ENCODE measurements at places on chromosomes 3 and 15. TPM values are rescaled to one million over a fixed set of nuclear protein-coding genes. Genes with fewer than 3 reads are reported as not detected.
A peak's percentile ranks its signal among the peaks of the same experiment; 100 is the strongest.

DNA sequence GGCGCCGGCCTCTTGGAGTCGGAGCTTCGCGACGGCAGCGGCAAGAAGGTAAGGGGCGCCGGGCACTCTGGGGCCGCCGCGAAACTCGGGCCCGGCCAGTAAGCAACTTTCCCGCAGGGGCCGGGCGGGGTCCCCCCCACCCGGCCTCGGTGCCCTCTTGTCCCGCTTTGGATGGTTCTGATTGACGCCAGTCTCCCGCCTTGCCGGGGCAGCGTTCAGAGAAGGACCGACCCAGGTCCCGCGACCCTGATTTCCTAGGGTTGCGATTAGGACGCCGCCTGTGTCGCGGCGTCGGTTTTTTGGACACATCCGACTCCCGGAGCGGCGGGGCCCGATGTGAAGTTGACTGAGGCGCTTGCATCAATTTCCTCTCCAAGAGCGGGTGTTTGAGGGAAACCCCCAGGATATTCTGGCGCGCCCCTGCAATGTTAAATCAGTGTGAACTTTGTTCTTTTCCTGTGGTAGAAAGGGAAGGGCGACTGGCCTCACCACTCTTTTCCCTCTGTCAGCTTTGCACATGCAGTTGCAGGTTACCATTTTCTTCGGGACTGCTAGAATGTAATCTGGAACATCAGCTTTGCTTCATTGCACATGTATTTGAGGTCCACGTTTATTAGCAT, 755 bp downstream of the PDE8A start:
- DNase-seq: peak; percentile 55

ATP13A5 gene
- total RNA-seq: not detected

DNA sequence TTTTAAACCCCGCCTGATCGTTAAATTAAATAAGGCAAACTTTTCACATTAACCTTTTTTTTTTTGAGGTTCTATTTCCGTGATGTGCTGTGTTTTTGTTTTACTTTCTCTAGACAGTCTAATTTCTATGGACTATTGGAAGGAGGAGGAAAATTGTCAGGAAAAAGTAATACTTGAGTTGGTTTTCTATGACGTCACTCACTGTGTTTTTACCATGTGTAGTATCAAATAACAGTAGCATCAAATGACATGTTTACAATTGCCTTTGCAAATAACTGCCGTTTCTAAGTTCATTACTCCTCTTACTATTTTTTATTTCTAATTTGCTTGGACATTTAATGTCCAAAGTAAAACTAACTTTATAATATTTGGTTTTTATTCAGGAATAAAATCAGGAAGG, 32.3 kb downstream of the MYO1E start:
- no peak for DNase-seq

GRCh38 chr15:60798821-60799220, 319.9 kb upstream of the ICE2 start:
- DNase-seq: no peak

ZPLD1 gene
- not detected for total RNA-seq

TRH gene
- total RNA-seq: not detected

HIGD1A gene
- total RNA-seq: 57.9 TPM

GRCh38 chr15:85041230-85041629, 59.6 kb downstream of the PDE8A start:
- no peak for DNase-seq

GRCh38 chr3:38588371-38588971, 61.0 kb downstream of the SCN5A start:
- DNase-seq: no peak

DNA sequence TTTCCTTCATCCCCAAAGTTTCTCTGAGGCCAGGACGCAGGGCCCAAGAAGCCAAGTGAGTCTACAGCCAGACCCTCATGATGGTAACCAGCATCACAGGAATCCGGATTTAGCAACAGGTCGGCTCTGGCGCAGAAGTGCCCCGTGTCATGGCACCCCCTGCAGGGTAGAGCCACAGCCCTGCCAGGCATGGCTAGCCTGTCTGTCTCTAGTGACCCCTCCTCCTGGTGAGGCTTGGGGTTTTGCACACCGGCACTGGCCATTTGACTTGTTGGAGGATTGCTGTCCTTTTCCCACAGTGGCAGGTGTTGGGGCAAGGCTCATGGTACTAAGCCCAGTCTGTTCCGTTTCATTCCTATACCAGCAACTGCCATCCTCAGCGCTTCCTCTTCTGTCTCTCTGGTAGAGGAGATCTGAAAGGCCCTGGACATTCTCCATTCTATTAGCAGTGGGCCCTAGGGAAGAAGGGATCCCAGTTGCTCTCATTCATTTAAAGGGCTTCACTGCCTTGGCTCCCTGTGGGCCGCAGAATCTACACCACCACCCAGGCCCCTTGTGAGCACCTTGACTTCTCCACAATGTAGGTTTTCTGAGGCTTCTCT, 9.4 kb upstream of the CHAC1 start:
- no peak for DNase-seq

- DNase-seq: no peak
These were observed 94.4 kb downstream of the TMCO5A start for GRCh38 chr15:38028869-38029268.

DNA sequence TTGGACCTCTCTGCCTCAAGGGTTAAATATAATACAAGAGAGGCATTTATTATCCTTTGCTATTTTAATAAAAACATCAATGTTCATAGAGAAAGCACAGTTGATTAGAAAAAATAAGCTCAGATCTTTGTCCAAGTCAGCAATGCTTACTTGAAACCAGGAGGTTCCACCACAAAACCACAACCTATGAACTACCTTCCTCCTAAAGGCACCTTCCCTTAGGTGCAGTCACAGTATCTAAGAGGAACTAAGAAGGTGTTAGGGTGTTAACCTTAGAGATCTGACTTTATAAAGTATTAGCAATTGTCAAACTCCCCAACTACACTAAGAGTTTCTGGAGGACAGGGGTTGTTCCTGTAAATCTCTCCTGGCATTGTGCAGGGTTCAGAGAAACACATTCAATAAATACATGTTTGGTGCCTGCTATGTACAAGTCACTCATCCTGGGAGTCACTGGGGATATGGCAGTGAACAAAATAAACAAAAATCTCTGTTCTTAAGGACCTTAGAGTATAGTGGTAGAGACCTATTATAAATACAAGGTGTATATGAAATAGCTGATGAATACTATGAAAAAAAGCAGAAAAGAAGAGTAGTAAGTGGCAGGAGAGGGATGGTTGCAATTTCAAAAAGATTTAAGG, 208.6 kb downstream of the NFKBIZ start:
- DNase-seq: peak; percentile 68

- no peak for DNase-seq
These were observed 9.6 kb downstream of the KLF15 start for GRCh38 chr3:126347543-126348161.
